NCI-H460 (cell line): ENCODE measurements at places on chromosomes 3 and 15. TPM values are rescaled to one million over a fixed set of nuclear protein-coding genes. Genes with fewer than 3 reads are reported as not detected.
A peak's percentile ranks its signal among the peaks of the same experiment; 100 is the strongest.

Gene PPM1L
- total RNA-seq: 0.32 and 0.79 TPM in 2 replicates

Gene OXNAD1
- total RNA-seq: 14.6 and 15.0 TPM in 2 replicates

Gene RBMS3
- total RNA-seq: 25.8 and 29.6 TPM in 2 replicates

Gene RETNLB
- total RNA-seq: not detected in 2 replicates

- DNase-seq: no peak
Measured at GRCh38 chr3:110588906-110589305, 482.7 kb upstream of the NECTIN3 start.

GRCh38 chr3:176692966-176693785 is 504.1 kb downstream of the TBL1XR1 start:
- no peak for DNase-seq

DNA sequence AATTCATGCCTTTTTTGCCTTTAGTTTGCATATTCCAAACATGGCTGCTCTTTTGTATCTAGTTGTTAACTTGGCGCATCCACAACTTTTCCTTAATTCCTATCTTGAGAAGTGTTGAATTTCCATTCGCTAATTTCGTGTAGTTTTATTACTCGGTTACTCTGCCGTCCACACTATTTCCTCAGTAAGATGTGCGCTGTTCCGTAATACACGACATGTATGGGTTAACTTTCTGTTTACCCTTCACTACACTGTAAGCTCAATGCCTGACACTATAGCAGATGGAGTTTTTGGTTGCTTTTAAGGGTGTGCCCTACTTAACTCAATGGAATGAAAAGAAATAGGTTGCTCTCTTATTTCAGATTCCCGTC is 724 bp downstream of the RPSA start:
- no peak for DNase-seq

GRCh38 chr15:73965758-73966113 is 26.4 kb downstream of the STOML1 start:
- DNase-seq: no peak

DNA sequence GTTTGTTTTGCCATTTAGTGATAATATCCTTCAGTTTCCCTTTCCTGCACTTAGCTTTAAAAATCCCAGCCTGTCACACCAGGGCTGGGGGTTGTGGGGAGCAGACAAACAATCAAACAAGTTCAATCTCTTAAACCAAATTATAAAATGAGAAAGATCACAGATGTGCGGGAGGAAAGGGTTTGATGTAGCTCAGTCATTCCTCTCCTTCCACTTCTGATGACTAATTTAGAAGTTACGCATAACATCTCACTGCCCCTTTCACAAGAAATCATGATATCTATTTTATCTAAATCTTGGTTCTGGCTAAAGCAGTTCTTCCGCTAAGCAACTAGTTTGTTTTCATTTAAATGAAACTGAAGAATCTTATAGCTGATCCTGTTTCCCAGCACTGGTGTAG is 34.1 kb upstream of the ATG7 start:
- DNase-seq: peak; percentile 14

DNA sequence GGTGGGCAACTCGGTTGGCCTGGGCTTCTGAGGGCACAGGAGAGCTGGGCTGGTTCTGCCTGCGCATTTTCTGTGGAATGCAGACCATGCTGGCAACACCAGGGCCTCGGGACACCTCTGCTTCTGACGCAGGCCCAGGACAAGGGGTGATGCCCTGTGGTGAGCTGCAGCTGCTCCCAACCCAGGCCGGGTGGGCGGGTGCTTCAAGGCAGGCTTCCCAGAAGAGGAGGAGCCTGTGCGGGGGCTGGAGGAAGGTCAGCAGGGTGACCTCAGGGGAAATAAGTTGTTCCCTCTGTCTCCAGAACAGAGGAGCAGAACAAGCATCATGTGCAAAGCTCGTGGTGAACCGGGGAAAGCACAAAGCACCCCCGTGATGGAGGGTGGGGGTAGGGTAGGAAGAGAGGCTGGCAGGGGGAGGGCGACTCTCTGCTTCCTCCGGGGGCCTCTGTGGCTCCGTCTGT is 11.0 kb upstream of the PLXNA1 start:
- no peak for DNase-seq

- DNase-seq: no peak
Measured at GRCh38 chr3:49722896-49723295, 855 bp downstream of the GMPPB start.

DNA sequence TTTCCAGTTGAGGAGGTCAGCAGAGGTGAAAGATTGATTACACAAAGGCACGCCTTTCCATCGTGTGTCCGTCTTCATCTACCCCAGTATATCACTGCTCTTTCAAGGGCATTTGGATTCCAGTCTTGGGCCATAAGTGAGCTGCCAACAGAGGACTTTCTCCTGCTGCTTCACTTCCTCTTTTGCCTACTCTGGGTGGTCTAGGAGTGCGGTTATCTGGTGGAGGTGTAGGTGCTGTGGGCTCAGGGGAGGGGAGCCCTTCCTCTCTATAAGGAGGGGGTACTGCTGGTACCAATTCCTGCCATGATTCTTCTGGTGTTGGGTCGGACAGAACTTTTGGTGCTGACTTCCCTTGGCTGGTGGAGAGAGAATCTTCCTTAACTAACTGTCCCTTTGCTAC is 83.1 kb upstream of the VEPH1 start:
- no peak for DNase-seq

GRCh38 chr3:12965999-12966846 is 107.0 kb downstream of the IQSEC1 start:
- no peak for DNase-seq

- DNase-seq: no peak
Measured at GRCh38 chr3:129793942-129794310, 99.6 kb downstream of the TMCC1 start.

DNA sequence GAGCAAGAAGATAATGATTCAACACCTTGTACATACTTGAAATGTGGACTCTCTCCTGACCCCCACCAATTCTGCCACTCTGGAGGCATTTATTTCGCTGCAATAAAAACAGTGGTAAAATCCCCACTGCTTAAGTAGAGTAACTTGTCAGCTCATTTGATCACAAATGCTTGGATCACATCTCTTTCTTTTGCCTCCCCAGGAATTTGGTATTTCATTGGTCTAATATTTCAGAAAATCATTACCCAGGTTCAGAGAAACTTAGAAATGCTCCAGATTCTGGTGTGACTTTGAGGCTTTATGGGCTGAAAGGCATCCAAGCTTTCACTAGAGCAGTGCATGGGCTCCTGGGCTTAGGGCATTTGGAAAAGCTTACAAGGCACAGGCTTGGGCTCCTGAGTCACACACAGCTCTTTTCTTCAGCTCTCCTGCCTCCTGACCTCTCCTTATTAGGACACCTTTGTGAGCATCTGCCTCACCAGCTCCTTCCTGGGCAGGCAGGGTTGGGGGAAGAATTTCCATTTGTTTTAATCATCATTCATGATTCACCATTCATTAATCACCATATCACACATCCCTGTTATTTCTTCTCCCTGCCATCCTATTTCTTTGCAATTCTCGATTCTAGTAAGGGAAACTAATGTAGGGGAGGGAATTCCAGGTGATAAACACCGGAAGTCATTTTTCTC is 22.5 kb downstream of the CDCP1 start:
- DNase-seq: peak; percentile 88

GRCh38 chr3:132256989-132257388 is 60.2 kb upstream of the ACP3 start:
- peak; percentile 40 for DNase-seq

DNA sequence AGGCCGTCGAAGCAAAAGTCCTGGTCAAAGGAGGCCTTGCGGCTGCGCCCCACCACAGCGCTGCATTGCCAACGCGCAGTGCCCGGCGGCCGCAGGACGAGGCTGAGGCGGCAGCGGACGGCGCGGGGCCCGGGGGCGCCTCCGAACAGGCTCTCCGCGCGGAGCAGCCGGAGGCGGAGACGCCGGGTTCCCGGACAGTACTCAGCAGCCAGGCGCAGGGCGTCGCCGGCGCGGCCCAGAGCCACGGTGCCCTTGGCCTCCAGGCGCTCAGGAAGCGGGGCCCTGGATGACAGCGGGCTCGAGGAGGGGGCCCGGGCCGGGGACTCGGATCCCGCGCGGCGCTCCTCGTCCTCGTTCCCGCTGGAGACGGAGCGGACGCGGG is 1.1 kb downstream of the C2CD4B start:
- no peak for DNase-seq

- no peak for DNase-seq
Measured at GRCh38 chr15:48105936-48106335, 14.9 kb upstream of the SLC24A5 start.

DNA sequence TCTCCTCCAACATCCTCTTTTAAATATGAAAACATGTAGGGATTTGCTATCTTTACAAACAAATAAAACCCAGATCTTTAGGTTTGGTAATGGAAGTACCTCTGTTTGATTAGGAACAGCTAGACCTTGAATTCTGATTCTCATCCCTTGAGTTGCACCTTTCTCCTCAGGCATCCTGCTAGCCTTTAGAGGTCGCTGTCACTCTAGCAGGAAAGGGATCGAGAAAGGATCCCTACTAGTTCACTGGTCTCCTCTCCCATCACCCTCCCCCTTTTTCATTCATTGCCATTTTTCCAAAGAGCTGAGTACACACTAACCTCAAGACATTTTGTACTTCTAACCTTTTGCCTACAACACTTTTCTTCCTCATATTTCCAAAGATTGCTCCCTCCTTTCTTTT is 569.8 kb downstream of the RBMS3 start:
- DNase-seq: no peak

- no peak for DNase-seq
Measured at GRCh38 chr3:194364652-194365434, 4.7 kb downstream of the LRRC15 start.

DNA sequence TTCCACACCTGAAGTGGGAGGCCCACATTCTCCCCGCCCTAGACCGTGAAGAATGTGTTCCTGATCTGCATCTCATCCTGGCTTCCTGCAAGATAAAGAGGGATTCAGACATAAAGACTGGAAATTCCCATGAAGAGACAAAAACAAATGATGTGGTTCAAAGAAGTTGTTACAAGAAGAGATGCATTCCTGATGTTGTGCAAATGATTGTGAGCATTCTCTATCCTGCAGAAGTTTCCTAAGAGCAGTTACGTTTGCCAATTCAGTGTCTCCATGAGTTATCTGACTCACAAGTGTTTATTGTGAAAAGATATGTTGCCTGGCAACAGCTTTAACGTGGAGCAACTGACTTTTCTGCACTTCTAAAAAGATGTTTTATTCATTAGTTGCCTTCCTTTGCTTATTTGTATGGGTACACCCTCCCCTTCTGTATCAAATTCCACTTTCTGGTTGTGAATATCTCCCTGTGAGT is 107.8 kb downstream of the ZIC4 start:
- DNase-seq: peak; percentile 36
